ENCODE measurements at places on chromosomes 3 and 15.
A peak's percentile ranks its signal among the peaks of the same experiment; 100 is the strongest.

- no peak for DNase-seq
These were observed 29.6 kb downstream of the RPL22L1 start for GRCh38 chr3:170840291-170840859.

- DNase-seq = no peak
These were observed 158.9 kb downstream of the TAFA4 start for GRCh38 chr3:68773401-68773800.

GRCh38 chr15:63243101-63243500 lies 34.3 kb upstream of the APH1B start:
- no peak for DNase-seq

- DNase-seq = no peak
These were observed 266.6 kb upstream of the TBL1XR1 start for GRCh38 chr3:177463863-177464262.

DNA sequence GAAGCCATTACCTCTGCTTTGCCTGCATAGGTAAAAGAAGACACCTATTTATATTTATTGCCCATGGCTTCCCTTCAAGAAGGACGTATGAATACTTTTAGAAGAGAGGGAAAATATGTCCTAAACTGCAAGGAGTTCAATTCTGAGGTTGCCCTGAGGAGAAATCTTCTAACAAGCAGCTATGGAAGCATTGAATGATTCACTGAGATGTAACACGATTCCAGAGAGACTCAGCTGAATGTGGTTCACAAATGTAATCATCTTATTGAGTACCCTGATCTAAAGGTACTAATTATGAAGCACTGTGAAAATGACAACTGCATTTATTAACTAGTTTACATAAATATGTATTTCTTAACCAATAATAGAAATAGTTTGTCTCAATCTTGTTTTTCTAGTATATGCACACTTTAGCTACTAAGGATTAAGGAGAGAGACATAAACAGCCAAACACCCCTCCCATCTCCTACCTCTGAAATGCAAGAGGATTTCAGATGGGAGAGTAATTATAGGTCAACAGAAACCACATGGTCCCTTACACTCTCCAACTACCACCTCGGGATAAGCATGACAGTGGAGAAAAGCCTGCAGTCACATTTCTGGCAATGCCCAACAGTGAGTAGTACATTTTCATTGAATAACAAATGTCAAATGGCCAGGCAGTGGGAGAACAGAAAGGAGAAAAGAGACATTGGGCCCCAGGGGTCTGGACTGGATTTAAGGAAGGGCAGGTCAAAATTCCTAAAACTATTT lies 506.2 kb upstream of the IL12A start:
- no peak for DNase-seq

DNA sequence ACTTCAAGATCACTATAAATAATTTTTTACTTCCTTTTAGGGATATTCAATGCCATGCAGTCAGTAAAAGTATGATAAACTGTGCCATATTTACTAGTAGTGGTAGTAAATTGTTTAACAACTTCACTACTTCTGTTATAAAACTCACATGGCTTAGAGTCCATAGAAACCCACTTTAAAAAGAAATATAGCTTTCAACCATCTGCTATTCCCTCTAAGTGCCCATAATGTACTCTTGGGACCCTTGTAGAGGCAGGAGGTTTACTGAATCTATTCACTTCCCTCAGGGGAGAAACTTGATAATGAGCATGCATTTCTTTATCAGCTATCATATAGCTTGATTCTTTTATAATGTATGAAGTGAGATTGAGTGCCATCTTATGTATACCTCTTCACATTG lies 1448.4 kb upstream of the ALCAM start:
- DNase-seq = no peak

DNA sequence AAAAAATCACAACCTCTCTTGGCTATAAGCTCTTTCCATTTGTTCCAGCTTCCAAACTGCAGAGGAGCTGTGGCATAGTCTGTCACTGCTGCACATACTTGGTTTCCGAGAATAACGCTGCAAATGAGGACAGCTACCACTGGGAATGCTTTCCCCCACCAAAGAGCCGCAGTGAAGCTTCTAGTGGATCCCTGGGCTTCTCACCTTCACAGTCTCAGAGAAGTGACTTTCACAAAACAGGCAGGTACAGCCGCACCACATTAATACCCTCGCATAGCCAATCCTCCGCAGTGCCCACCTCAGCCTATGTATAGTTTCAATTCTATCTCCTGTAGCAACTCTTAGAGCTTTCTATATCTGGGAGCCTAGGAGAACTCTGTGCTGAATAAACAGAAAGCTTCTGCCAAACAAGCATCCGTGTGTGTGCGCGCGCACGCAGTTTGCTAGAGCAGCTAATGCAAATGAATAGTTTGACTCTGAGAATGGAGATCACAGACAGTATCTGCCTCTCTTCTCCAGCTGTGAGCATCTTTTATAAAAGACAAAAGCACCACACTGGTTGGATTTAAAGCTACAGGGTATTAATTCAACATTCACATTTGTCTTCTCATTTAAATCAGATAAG lies 81.9 kb upstream of the PLXND1 start:
- peak; percentile 78 for DNase-seq

GRCh38 chr3:59601486-59601885 lies 551.7 kb upstream of the CFAP20DC start:
- no peak for DNase-seq

GRCh38 chr3:157581371-157581770 lies 78.2 kb upstream of the VEPH1 start:
- no peak for DNase-seq

DNA sequence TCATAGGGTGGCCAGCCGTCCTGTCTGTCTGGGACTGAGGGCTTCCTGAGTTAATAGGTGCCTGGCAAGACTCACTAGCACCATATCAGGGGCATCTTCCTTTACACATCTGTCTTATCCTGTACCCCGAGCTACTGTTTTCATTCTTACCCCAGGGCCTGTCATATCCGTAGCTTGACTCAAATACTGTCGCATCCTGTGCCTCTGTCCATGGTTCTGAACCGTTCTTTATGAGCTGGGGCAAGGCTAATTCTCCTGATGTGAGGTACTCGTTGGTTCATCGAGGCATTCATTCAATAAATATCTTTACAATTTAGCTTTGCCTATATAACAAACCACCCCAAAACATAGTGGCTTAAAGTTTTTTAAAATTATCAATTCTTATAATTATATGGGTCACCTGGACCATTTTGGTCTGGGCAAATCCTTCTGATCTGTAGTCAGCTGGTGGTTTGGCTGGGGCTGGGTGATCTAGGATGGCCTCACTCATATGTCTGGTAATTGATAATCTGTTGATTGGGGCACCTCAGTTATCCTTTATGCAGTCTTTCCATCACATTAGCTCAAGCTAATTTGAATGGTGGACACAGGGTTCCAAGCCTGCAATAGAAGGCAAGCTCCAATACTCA lies 121.2 kb downstream of the TLE3 start:
- no peak for DNase-seq

- no peak for DNase-seq
These were observed 90.7 kb downstream of the NR2F2 start for GRCh38 chr15:96421178-96421601.

GRCh38 chr3:178736300-178736699 lies 200.1 kb downstream of the KCNMB2 start:
- DNase-seq = no peak

GRCh38 chr3:11624161-11624560 lies 19.6 kb downstream of the VGLL4 start:
- DNase-seq = no peak

GRCh38 chr3:48931944-48932580 lies 13.4 kb downstream of the ARIH2 start:
- DNase-seq = no peak

- no peak for DNase-seq
These were observed 35.8 kb downstream of the ZNF710 start for GRCh38 chr15:90036806-90037510.

DNA sequence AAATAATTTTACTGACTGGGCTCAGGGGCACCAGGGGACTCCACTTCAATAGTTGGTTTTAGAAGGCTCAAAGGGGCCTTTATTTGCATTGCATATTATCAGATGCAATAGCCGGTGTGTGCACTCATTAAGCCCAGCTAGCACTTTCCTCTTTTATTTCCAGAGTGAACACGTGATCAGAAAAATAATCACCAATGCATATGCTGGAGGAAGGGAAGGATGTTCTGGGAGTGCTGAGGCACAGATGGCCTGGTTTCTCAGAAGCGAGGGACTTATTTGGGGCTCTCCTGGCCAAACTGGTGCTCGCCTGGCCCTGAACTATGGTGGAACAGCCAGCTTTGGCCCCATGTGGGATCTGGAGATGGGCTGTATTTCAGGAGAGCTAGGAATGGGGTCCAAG lies 60.4 kb upstream of the SEC13 start:
- no peak for DNase-seq

DNA sequence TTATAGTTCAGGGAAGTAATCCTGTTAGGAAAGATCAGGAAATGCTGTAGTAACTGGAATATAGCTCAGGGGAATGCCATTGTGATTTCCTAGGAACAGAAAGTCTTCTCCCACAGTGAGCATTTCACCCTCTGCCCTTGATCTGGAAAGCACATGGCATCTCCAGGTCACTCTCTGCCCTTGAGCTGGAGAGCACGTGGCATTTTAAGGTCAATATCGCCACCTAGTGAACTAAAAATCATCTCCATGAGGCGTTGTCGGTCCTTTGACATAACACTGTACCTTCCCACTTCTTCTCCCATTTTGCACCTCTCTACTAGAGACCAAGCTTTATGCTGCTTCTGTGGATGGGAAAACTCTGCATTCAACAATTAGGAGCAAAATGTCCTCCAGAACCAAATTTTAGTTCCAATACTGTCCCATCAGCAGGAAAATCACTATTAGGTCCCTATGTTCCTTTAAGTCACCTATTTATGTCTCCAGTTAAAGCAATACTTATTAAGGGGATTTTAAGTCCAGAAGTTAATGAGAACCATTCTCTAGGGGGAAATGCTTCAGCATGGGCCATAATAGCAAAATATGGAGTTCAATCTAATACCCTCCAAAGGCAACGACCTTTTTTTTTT lies 54.7 kb upstream of the GK5 start:
- peak; percentile 31 for DNase-seq

DNA sequence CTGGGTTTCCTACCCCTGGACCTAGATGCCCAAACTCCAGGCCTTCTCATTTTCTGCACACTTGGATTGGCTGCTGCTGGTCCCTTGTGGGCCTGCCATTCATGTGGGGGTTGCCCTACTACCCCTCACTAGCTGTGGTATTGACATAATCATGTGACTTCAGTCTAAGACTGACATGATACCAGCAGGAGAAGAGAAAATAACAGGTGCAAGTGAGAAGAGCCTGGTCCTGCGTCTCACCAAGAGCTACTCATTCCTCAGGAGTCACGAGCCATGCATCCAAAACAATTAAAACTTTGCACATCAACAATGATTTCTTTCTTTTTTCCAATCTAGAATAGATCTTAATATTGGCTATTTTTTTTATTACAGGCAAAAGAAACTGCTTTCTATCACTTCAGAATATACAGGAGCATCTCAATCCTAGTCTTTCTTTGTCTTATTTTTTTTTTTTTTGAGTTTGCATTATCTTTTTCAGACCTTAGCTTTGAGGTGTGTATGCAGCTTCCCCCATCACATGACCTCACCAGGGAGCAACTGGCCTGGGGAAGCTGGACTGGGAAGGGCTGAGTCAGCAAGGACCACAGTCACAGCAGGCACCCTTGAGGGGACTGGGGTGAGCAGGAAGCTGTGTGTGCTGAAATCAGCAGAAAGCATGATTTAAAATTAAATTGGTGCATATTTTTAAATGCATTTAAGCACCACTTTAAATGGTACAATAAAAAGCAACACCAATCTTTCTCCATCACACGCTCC lies 27.6 kb downstream of the SLC9A9 start:
- DNase-seq = no peak

GRCh38 chr3:184186184-184186901 lies at the start of gene ABCF3:
TSS of gene ABCF3 (plus strand) at chr3:184186199. CDS start at chr3:184186208, 9 bp downstream.
- no peak for DNase-seq

DNA sequence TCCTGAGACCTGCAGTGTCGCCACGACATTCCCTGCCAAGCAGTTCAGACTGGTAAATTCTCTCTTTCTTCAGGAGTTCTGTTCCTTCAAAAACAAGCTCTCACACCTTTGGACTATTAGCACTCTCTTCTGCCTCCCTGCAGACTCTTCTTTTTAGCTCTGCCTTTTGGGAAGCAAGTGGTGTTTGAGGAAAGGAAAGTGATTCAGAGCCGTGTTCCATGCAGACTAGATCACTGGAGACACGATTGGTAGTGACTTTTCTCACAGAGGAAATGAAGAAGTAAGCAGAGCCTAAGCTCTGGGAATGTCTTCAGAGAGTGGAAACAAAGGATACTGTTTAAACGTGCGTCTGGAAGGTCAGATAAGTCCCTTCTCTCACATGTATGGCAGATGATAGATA lies 270.6 kb upstream of the TPRG1 start:
- no peak for DNase-seq

DNA sequence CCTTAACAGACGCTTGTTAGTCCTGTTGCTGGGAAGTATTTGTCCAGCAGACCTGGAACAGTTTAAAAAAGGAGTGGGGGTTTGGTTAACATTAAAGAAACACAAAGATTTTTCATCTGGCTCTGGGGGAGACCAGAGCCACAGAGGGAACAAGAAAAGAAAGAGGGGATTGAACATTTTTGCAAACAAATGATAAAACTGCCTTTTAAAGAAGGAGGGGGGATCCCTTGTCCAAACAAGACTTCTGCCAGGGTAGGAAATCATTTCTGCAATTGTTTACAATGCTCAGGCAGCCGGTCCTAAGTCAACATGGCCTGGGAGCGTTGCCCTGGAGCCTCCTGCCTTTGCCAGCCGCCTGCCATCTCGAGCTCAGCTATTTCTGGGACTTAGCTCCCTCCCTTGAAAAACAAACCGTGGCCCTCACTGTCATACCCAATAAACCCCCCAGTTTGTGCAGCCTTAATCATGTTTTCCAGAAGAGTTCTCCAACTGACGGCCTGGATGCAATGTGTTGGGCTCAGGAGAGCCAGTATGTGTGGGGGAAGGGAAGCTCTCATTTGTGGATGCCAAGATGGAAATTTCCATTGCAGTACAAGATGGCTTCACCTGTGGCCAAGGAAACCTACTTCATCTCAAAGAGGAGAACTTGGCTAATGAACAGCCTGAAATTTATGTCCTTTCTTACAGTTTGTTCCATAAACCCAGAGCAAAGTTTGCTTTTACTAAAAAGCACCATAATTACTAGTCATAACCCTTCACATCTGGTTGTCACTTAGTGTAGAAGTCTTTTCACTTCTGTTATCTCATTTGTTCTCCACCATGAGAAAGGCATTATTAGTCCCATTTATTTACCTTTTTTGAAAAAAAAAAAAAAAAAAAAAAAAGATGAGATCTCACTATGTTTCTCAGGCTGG lies 75.9 kb upstream of the RNU6-1 start:
- DNase-seq = peak; percentile 86

GRCh38 chr3:185340751-185341150 lies 22.2 kb upstream of the MAP3K13 start:
- no peak for DNase-seq

DNA sequence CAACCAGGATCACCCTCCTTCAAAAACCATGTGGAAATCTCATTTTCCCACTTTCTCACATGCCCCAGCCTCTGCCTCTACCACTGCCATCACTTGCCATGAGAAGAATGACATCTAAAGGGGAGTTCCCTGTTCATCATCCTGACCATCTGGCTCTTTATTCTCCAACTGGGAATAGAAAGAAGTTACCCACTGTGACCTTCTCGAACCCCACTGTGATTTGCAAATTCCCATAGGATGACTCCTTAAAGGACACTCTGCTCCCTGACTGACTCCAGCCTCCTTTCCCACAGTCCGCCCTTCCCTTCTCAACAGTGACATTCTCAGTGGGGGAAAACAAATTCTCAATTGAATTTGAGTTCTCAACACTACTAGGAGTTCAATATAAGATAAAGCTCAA lies 440.5 kb downstream of the NR2F2 start:
- no peak for DNase-seq
